Pons (tissue), 1 donor: ENCODE measurements at places on chromosomes 2 and 18.

DNA sequence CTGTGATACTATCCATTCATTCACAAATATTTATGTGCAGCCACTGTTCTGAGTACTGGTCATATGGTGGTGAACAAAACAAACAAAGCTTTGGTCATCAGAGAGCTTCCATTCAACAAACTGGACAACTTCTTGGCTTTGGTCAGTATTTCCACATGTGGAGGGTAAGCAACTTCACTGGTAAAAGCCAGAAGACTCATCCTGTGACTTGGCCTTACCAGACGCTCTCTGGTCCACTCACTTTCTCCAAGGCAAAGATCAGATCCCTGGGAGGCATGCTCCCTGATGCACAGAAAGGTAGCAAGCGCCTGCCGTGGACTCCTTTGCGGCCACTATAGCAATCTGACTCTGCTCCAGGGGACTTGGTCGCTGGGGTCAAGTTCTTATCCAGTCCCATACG, 179.5 kb downstream of the EN1 start:
- no peak for DNase-seq

GRCh38 chr2:191968120-191968519, 121.2 kb upstream of the CAVIN2 start:
- DNase-seq, result no peak

GRCh38 chr2:9984871-9985480, 33.5 kb downstream of the GRHL1 start:
- no peak for DNase-seq

- peak; percentile 20 for DNase-seq
These were observed 72.1 kb upstream of the PXDN start for GRCh38 chr2:1816414-1816911.

DNA sequence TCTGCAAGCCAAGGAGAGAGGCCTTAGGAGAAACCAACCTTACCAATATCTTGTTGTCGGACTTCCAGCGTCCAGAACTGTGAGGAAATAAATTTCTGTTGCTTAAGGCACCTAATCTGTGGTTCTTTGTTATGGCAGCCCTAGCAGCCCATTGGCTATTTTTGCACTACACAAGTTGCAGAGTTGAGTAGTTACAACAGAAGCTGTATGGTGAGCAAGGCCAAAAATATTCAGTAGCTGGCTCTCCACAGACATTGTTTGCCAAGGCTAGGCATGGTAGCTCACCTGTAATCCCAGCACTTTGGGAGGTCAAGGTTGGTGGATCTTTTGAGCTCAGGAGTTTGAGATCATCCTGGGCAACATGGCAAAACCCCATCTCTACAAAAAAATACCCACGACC, 27.1 kb upstream of the SCYGR1 start:
- no peak for DNase-seq

GRCh38 chr2:139790807-139791752, 1010.9 kb upstream of the NXPH2 start:
- DNase-seq, result peak; percentile 67

DNA sequence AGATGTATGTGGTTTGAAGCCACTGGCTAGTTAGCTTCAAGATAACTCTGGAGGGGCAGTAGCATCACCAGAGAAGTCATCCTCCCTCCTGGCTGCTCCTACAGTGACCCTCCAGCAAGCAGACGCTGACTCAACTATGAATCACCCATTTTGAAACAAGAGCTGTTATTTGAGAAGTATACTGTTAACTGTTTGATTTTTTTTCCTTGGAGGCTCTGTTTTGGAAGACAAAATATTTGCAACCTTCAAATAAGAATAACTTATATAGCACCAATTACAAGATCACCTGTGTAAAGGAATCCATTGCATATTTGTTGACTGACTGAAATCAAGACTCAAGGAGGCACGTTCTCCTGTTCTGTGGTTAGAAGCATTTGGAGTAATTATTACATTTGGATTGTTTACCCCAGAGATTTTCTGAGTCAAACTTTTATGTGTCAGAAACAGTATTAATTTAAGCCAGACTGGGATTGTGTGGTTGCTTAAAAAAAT, 313.8 kb downstream of the MTX2 start:
- no peak for DNase-seq

DNA sequence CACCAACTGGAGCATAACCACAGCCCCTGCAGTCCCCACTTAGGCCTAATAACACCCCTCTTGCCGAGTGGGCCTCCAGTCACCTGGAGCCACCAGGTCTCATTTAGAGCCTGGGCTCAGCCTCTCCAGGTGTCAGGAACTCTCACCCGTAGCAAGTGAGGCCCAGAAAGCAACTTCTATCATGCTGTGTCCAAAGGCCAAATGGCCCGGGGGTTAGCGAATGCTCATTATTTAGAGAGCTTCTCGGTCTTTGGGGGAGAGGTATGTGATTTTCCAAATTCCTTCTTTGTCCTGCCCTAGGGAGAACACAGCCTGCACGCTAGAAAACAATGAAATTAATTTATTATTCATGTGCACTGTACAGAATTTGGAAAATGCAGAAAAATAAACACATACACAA, 109.9 kb upstream of the PTPRM start:
- DNase-seq, result no peak

- no peak for DNase-seq
These were observed 80.4 kb downstream of the CELF4 start for GRCh38 chr18:37484983-37485834.

- DNase-seq, result no peak
These were observed 33.0 kb downstream of the CYRIA start for GRCh38 chr2:16632598-16632997.
